Calu3 (cell line): ENCODE measurements at places on chromosomes 1 and 21. TPM values are rescaled to one million over a fixed set of nuclear protein-coding genes. Genes with fewer than 3 reads are reported as not detected.

DNA sequence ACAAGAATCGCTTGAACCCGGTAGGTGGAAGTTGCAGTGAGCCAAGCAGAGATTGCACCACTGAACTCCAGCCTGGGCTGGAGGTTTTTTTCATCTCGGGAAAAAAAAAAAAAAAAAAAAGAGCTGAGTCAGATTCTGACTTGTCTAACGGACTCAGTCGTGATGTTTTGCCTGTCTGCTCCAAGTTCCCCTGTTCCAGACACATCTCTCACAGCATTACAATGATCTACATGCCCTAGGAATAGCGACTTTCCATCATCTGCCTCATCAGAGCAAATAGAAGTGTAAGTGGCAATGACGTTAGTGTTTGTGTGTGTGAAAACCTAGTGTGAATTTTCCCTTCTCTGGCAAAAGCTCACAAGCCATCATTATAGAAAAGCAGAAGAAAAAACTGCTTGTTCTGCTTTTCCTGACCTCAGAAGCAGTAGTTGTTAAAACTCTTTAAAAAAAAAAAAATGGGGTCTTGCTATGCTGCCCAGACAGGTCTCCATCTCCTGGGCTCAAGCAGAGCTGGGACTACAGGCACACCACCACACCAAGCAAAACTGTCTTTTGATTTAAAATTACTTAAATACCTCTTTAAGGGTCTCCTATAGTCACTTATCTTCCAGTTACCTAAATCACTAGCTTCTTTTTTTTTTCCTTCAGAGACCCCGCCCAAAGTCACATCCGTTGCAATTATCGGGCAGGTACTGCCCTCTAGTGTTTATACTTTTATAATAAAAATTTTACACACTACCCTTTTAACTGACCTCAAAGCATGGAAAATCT lies 37.3 kb downstream of the PLEKHO1 start:
- DNase-seq = peak; percentile 34

DNA sequence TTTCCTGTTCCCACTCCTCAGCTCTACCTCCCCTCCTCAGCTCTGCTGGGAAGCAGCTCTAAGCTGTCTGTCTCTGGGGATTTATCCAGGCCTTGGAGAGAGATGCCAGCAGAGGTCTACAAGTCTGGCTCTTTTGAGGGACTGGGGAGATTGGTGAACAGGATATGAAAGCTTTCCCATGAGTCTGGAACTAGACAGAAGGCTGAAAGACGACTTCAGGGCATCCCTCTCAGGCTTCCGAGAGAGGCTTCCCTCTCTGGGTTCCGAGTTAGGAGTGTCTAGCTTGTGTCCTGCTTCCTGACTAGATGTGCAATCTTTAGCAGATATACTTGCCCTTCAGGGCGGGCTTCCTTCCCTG lies 733 bp downstream of the TMEM35B start:
- no peak for DNase-seq

The S100A5 gene
- not detected in 2 replicates for total RNA-seq

- no peak for DNase-seq
Measured at GRCh38 chr1:146051452-146051851, 29.9 kb upstream of the HJV start.

GRCh38 chr1:183548116-183548515 lies 42.1 kb downstream of the NCF2 start:
- no peak for DNase-seq

- no peak for DNase-seq
Measured at GRCh38 chr1:235758931-235759330, 107.8 kb downstream of the LYST start.
